ENCODE measurements at places on chromosomes 13 and 19.

- peak; percentile 90 for DNase-seq
Observed at GRCh38 chr19:17334414-17335409, at the start of gene ANO8. ANO8 (minus strand) TSS chr19:17334855; CDS start chr19:17334670, 185 bp downstream.

GRCh38 chr13:85930108-85930507 is 130.9 kb upstream of the SLITRK6 start:
- no peak for DNase-seq

- DNase-seq = no peak
Observed at GRCh38 chr13:40063703-40064102, 408.2 kb downstream of the COG6 start.

DNA sequence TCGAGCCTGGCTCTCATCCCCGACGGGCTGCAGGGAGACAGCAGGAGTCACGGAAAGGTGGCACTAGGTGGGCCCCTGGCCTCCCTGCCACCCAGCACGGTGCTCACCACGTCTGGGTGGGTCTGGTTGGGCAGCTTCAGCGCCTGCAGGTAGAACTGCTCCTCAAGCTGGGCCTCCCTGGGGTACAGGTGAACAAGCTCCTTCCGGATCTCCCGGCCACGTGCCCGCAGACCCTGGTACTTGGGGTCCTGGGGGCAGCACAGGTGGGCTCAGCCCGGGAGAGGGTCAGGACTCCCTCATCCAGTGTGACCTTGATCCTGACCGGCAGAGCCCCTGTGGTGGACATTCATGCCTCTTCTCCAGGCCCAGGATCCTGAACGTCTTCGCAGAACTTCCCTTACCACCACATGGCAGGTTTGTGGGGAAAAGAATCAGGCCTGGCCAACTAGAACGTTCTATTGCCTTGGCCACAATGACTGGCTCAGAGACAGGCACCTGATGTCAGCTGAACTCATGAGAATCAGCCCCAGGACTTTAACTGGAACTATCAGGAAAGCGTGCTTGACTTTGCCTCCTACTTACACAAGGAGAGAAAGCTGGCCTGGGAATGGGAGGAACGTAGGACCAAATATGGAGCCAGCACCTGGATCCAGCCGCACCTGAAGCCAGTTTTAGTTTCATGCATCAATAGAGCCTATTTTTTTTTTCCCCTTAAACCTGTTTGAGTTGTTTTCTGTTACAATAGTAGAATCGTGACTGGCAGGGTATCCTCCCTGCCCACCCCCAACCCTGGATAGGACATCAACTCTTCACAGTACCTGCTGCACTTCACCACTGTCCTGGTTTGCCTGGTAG is 8.9 kb downstream of the SARS2 start:
- DNase-seq = no peak

DNA sequence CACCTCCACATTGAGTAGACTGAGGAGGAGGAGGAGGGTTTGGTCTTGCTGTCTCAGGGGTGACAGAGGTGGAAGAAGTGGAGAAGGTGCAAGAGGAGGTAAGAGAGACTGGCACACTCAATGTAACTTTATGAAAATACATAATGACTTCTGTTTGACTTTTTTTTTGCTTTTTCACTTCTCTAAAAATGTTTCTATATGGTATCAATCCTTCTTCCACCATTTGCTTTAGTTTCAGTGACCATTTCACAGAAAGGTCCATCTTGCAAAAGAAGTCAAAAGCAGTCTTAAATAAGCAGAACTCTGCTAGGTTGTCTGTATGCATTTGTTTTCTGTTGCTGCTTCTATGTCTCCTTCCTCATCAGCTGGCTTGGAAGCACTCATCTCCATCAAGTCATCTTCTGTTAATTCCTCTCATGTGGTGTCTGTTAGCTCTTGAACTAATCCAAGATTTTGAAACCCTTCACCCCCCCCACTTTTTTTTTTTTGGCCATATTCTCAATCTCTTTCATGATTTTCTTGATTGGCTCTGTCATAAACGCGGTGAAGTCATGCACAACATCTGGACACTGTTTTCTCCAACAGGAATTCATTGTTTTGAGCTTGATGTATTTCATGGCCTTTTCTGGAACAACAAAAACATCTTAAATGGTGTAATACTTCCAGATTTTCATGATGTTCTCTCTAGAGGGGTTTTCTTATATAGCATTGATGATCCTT is 80.8 kb downstream of the KL start:
- no peak for DNase-seq

DNA sequence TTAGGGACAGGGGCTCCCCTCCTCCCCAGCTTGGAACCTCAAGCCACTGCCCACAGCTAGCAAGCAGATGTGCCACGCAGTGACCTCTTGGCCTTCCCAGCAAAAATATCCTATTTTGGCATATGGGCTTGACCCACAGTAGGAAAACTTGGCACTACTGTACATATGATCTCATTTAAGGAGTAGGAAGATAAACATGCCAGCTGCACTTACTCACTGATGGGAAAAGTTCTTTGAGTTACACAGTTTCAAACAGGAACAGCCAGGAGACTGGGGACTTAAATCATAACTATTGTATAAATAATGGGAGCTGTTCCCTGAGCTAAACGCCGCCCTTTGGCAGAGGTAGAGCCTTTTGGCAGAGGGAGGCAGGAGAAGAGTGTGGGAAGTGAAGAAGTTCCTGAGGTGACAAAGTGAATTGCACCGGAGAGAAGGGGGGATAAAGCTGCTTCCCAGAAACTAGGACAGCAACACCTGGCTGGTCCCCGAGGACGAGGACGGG is 6.1 kb downstream of the SACS start:
- DNase-seq = no peak

DNA sequence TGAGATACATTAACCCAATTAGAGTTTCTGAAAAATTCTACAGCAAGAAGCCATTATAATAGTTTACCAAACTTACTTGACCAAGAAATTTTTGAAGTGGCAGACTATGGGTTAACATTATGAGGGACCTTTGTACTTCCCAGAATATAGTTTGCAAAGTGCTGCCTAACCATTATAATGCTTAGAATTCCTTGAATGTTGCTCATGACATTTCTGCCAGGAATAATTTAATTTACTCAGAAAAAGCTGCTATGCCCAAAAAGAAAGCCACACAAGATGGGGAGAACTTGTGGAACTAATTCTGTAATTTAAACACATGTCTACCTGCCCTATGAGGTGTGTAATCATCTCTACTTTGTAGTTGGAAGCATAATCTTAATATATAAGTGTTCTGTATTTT is 58.1 kb upstream of the MYCBP2 start:
- DNase-seq = no peak

DNA sequence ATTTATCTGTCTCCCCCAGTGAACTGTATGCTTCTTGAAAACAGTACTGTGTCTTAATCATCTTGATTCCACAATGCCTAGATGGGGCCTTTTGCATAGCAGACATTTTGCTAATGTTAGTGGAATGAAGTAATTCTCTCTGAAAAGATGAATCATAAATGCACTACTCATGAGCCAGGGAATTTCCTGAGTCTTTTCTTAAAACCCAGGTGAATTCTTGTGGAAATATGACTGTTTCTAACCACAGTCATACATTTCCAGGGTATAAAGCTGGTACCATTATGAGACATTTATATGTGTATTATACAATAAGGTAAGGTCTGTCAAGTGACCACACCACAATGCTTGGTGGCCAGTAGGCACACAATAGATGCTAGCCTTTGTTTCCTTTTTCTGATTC is 5.5 kb upstream of the KCTD4 start:
- no peak for DNase-seq

- no peak for DNase-seq
Observed at GRCh38 chr19:3073159-3073563, 10.9 kb upstream of the TLE5 start.

- no peak for DNase-seq
Observed at GRCh38 chr13:40132249-40132648, 476.8 kb downstream of the COG6 start.

DNA sequence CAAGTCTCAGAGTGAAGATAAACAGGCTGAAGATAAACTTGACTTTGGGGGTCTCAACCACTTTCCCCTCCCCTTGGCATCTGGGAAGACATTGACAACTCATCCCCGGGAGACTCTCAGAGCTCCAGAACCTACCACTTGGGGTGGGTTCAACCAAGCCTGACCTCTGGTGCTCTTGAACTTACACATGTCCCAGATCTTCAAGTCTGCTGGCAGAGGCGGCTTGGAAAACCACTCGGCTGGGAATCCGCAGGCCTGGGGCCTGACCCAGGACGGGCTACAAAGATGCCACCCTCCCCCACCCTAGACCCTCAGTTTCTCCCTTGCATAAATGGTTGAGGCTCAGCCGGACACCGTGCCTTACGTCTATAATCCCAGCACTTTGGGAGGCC is 512 bp downstream of the LRRC8E start:
- no peak for DNase-seq

DNA sequence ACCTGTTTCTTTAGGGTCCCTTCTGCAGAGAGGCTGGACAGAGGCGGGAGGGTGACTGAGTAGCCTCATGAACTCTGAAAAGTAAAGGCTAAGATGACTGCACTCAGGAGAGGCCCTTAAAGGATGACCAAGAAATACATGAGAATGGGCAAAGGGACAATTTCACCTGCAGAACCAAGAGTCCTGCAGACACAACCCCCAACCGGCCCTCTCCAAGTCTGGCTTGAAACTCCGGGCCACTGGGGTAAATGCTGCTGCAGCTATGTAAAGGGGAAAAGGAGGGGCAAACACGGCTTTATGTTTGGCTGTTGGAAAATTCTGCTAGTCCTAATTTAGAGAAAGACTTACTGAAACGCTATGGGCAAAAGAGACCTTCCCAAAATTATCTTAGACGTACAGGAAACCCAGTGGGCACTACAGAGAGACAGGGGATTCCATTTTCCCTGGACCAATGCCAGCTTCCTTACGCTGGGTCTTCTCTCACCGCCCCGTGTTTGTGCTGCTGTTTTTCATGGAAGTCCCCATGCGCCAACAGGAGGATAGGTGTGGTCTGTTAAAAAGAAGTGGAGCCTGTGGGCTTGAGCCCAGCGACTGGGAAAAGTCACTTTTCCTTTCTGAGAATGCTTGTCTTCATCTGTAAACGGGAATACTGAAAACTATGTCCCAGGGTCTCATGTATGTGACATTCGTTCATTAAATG is 10.6 kb downstream of the COL4A2 start:
- DNase-seq = no peak

- DNase-seq = no peak
Observed at GRCh38 chr13:41284512-41285288, 21.3 kb upstream of the MTRF1 start.

GRCh38 chr19:55959996-55960675 is 12.5 kb downstream of the NLRP8 start:
- DNase-seq = no peak

DNA sequence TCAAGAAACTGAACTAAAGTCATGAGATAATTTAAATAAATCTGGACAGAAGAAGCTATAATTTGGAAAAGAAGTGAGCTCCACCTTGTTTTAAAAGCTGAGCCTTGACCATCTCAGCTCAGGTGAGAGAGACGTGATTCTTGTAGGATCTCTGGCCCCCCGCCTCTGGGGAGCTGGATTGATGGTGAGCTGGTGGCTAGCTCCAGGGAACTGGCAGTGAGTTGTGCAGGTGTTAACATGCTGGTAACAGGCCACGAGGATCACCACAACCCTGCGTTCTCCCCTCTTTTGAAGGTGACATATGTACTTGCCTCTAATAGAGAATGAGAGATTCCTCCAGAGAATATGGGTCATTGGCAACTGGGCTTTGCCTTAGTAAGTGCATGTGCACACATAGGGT is 485.1 kb downstream of the IRS2 start:
- no peak for DNase-seq

DNA sequence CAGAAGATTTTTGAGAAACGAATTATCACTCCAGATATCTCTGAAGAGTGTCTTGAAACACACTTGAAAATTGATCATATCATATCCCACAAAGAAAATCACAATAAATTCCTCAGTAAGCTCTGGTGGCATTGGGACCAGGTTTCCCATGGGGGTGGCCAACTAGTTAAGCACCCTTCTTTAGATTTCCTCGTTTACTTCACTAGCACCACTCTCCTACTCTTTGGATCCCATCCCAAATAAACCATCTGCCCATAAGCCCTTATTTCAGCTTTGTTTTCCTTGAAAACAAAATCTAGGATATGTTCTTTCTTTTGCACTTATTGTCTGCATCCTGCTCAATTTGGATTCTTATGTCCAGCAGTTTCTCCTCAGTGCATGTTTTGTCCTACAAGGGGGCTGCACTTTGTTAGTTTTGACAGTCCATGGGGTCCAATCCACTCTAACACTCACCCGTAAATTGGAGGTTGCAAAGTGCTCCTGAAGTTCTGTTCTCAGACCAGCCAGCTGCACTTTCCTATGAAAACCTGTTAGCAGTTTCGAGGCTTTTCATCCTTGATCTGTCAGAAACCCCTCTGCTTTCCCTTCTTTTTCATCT is 40.3 kb upstream of the FAM124A start:
- no peak for DNase-seq

DNA sequence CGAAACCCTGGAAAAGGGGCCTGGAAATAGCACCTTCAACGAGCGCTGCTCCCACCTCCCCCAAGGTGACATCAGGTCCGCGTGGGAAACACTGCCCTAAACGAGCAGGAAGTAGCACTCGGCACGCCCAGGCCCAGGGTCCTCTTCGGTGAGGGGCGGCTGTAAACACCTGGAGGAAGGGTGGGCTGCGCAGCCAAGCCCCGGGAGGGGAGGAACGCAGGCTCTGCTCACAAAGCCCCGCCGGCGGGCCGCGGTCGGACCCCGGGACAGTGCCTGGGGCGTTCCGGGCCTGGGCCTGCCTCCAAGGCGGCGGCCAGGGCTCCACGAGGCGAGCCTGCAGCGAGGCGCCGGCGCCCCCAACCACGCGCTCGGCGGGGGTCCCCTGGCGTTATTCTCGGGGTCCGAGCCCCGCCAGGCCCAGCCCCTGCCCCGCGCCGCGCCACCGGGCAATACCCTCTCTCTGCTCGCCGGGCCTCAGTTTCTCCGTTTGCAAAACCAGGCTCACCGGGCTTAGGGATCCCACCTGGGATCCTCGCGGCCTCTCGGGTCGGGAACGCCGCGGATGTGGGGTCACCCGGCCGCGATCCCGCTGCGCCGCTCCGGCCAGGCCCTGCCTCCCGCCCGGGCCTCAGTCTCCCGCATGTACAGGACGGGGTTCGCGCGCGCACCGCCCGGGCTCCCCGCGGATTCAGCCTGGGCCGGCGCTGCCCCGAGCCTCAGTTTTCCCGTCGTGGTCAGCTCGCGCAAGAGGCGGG is 630 bp downstream of the RNF126 start:
- peak; percentile 64 for DNase-seq

DNA sequence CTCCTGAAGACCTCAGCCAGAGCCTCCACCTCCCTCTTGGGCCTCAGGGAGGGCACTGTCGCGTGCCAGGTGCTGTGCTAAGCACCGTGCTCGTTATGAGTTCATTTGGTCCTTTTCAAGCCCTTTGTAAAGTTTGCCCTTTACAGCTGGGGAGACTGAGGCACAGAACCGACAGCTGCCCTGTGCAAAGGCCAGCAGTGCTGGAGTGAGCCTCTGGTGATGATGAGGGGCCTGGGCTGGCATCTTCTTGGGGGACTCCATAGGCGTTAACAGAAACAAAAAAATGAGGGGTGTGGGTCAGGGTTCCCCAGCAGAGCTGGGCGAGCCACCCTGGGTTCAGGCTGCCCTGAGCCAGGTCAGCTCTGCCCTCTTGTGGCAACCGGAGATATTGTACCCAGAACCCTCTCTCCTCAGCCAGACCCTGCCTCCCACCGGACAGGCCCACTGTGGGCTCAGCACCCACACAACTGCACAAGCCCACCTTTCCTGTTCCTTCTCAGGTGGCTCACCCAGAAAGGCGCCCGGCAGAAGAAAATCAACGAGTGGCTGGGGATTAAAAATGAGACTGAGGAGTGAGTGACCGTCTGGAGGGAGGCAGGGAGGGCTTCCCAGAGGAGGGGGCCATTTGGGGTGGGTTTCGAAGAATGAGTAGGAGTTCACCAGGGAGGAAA is 5.5 kb upstream of the IFI30 start:
- peak; percentile 43 for DNase-seq

- DNase-seq = no peak
Observed at GRCh38 chr19:577439-578392, 5.3 kb downstream of the BSG start.

Measured in activated gamma-delta T cell treated with anti-CD3 and anti-CD28 coated beads, Interleukin-2, amount 50 U/mL, for 16 hours (primary cell).